Kidney (tissue), 22 donors: ENCODE measurements at places on chromosomes 2 and 18. TPM values are rescaled to one million over a fixed set of nuclear protein-coding genes. Genes with fewer than 3 reads are reported as not detected.
A peak's percentile ranks its signal among the peaks of the same experiment; 100 is the strongest.

PKP4 gene
- 243 TPM for total RNA-seq

SCG2 gene
- 0.57 TPM for total RNA-seq

STK11IP gene
- total RNA-seq: 33.7 TPM

SLC8A1 gene
- total RNA-seq: 33.9 TPM

GRCh38 chr2:15770606-15771005 is 169.7 kb upstream of the MYCN start:
- no peak for DNase-seq

DNA sequence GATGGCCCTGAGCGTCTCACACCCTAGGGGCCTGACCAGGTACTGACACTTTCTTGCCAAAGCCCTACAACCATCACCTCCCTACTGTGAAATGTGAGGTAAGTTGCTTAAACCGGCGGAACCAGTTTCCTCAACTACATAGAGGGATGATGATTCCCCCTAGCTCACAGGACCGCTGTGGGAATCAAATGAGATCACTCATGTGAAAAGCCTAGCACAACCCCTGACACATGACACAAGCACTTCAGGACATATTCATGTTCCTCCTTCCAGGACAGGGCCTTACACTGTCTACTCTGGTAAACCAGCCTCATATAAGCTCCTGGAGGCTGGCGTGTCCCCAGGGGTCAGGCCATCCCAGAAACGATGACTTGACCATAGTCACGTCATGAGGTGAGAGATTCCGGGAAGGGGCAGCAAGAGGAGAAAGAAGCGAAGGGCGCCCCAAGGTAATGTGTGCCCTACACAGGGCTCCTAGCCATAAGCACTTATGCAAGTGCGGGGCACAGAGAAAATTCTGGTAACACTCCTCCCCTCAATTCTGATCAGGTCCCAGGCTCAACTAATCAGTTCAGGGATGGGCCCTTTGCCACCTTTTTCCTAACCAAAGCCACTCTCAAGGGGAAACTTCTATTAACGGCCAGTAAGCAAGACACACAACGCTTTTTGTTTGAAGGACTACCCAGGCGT is 49.5 kb downstream of the C2orf42 start:
- DNase-seq: peak; percentile 95

DNA sequence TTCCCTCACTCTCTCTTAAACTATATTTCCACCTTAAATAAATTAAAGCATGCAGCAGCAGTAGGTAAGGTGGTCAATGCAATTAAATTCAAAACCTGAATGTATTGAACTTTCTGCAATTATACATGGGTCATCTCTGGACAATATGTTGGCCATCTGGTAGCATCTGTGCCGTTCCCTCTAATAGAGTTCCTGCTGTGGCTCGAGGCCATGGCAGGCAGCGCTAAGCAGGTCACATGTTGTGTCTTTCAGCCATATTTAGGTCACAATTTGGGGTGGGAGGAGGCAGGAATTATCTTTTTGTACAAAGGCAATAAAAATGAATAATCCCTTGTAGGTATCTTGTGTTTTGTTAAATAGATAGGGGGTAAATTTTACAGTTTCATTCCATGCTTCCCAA is 676.2 kb downstream of the ZEB2 start:
- no peak for DNase-seq

DNA sequence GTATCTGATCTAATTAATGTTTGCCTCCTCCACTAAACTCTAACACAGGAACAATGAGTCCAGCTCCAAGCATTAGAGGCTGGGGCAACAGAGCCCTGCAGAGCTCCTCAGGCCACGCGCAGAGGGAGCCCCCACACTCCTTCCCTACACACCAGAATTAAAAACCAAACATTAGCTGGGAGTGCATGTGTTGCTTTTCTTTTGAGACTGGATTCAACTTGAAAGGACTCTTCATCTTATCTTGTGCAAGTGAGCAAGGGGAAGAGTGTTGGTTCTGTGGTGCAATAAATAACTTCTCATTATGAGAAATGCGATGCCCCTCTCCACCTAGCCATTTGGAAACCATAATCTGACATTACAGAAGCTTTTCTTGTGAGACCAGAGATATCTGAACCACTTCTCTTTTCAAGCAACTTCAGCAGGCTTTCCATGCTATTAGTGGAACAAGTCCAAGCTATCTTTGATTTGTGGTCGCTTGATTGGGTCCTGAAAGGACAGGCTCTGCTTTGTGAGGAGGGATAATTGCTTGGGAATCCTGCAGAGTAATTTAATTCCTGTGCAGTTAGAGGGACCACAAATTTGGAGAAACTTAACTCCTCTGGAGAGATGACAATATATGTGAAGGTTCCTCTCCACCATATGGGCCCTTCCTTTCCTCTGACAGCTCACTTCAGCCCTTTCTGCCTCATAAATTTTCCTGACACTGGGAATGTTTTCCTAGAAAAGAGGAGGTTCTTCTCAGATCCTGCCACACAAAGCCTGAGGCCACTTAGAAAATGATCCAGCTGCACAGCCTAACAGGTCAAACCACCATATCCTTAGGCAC is 112.5 kb downstream of the ATL2 start:
- DNase-seq: peak; percentile 71

DNA sequence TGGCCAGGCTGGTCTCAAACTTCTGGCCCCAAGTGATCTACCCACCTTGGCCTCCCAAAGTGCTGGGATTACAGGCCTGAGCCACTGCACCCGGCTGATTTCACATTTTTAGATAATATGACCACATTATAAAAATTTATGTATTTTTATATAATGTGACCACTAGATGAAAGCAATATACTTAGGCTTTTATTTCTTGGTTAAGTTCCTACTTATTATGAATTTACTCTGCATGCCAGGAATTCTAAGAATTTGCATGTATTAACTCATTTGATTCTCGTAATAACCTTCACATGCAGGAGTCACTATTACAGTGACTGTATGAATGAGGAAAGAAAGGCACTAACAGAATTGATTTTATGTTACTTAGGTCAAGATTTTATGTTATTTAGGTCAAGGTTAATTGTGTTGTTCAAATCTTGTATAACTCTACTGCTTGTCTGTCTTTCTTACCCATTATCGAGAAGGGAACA is 25.6 kb upstream of the CASP8 start:
- DNase-seq: no peak

- DNase-seq: peak; percentile 62
These were observed 568 bp downstream of the ARL5A start for GRCh38 chr2:151827564-151828142.

DNA sequence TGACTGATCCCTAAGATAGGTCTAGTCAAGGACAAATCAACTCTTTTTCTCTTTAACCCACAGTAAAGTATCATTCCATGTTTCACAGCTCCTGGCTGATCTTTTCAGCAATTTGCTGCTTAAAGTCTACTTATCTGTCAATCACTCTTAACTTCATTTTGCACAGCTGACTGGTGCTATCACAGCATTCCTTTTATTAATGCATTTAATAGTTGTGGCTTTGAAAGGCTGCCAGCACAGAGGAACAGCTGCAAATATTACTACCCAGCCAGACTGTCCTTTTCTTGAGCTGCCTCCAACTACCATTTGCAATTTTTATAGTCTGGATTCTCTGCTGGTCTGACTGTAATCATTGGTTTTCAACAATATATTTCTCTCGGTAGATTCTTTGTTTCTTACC is 303.5 kb downstream of the STK39 start:
- no peak for DNase-seq

GRCh38 chr2:181352158-181352557 is 105.0 kb upstream of the ITGA4 start:
- no peak for DNase-seq

GRCh38 chr2:166417669-166418068 is 41.9 kb upstream of the SCN9A start:
- no peak for DNase-seq

- no peak for DNase-seq
These were observed 240.3 kb downstream of the LRATD1 start for GRCh38 chr2:14872779-14873325.

GRCh38 chr2:45851111-45851510 is 199.6 kb downstream of the PRKCE start:
- DNase-seq: no peak

GRCh38 chr2:53884883-53885282 is 25.1 kb upstream of the GPR75 start:
- no peak for DNase-seq

DNA sequence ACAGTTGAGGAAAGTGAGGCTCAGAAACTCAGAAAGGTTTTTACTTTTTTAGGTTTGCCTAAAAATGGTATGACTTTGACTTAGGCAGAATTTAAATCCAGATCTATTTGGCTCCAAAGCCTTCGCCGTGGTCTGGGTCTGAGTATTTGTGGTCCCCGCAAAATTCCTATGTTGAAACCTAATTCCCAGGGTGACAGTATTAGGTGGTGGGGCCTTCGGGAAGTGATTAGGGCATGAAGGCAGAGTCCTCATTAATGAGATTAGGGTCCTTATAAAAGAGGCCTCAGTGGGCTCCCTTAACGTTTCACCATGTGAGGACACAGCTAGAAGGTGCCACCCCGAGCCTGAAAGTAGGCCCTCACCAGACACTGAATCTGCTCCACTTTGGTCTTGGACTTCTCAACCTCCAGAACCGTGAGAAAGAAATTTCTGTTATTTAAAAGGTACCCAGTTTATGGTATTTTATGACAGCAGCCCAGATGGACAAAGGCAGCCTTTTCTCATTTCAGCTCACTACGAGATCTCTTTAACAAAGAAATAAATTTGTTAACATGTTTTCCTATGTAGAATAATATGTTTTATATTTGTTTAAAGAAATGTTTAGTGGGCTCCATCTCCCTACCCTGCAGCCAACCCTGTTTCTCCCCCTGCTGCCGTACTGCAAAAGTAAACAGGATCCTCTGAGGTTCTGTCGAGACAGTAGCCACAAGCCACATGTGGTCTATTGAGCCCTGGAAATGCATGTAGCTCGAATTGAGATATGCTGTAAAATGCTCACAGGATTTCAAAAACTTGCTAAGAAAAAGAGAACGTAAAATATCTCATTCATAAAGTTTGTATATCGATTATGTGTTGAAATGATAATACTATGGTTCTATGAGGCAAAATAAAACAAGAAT is 80.6 kb downstream of the MOGAT1 start:
- no peak for DNase-seq

DNA sequence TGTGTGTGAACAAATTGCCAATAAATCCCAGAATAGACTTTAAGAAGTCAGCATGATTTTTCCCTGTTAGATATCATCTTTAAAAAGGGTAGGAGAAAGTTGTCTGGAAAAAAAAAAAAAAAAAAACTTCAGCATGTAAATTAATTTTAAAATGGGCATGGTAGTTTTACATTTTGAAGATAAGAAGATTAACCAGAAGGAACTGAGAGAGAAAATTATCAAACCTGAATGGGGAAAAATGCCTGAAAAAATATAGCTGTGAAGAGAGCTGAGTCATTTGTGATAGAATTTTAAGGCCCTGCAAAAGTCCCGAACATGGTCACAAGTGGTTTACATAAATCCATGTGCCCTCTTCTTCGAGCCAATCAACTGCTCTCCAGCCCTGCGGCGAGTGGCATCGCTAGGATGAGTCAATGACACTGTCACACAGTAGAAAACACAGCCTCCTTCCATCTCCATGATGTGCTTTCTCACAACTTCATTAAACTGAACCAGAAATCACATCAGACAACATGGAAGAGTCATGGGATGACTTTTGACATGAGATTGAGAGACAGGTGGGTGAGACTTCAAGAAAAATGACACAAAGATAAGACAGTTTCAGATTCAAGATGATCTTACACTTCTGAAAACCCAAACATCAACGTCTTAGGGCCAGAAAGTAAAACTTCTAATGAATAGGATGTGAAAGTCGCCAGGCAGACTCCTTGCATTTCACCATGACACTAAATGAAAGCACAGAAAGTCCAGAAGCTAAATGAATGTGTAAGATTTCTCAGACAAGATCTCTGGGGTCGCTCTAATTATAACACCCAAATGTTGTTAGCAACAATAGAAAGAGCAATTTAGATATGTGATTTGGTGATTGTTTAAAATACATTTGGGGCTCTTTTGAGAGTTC is 273.0 kb upstream of the ID2 start:
- no peak for DNase-seq

GRCh38 chr18:11279461-11279860 is 130.1 kb upstream of the PIEZO2 start:
- DNase-seq: no peak

DNA sequence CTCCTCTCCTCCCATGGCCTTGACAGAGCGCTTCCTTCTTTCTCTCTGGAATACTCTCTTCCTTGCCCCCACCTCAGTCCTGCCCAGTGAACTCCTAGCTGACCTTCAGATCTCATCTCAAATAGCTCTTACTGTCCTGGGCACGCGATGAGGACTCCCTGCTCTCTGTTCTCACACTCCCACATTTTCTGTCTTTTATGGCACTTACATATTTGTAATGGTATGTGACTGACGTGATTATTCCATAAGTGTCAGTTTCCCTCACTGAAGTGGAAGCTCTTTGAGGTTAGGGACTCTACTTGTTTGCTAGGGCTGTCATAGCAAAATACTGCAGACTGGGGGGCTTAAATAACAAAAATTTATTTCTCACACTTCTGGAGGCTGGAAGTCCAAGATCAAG is 1.7 kb upstream of the DYSF start:
- DNase-seq: no peak

- no peak for DNase-seq
These were observed 186.3 kb downstream of the CALCRL start for GRCh38 chr2:187261705-187262104.

GRCh38 chr2:130370490-130370889 is 14.6 kb downstream of the PTPN18 start:
- DNase-seq: no peak

- DNase-seq: no peak
These were observed 9.4 kb upstream of the NEURL3 start for GRCh38 chr2:96514521-96514920.

DNA sequence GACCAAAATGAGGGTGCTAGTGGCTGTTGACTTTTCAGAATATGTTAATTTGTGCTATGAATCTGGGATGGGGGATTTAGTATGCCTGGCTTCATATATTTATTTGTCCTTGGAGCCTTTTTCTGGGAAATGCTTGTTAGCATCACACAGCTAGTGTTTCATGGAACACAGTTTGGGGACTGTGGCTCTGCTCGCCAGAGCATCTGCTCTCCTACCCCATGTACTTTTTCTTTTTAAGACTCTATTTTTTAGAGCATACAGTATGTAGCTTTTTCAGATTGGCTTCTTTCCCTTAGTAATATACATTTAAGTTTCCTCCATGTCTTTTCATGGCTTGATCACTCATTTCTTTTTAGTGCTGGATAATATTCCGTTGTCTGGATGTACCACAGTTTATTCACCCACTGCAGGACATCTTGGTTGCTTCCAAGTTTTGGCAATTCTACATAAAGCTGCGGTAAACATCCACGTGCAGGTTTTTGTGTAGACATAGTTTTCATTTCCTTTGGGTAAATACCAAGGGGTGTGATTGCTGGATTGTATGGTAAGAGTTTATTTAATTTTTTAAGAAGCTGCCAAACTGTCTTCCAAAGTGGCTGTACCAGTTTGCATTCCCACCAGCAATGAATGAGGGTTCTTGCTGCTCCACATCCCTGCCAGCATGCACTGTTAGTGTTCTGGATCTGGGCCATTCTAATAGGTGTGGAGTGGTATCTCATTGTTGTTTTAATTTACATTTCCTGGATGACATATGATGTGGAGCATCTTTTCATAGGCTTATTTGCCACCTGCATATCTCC is 44.1 kb downstream of the EFR3B start:
- no peak for DNase-seq
